ENCODE measurements at places on chromosomes 2 and 18. TPM values are rescaled to one million over a fixed set of nuclear protein-coding genes. Genes with fewer than 3 reads are reported as not detected.

Gene COL6A3
- 0.15 TPM for total RNA-seq

Gene SCN3A
- total RNA-seq = not detected

Gene CDH2
- 38.1 TPM for total RNA-seq

Gene RIT2
- total RNA-seq = not detected

Gene HOXD3
- total RNA-seq = 0.32 TPM

Gene RAX
- total RNA-seq = not detected

Gene ZAP70
- total RNA-seq = not detected

Gene KLHL14
- total RNA-seq = not detected

Gene MEMO1
- total RNA-seq = 70.8 TPM

Gene MARCO
- not detected for total RNA-seq

Gene KCNE4
- total RNA-seq = 0.65 TPM

Gene CD28
- total RNA-seq = not detected

Gene NGEF
- total RNA-seq = 12.8 TPM

Gene CCDC121
- total RNA-seq = 4.6 TPM

Gene HRH4
- not detected for total RNA-seq

Gene RNF125
- total RNA-seq = 0.18 TPM

Gene MAP3K19
- total RNA-seq = not detected

Gene C1QL2
- total RNA-seq = 0.28 TPM

Gene EGR4
- total RNA-seq = 0.43 TPM

Gene CERKL
- total RNA-seq = 0.24 TPM

Gene ANKRD53
- not detected for total RNA-seq

Gene DNER
- 10.0 TPM for total RNA-seq

Gene ARHGAP28
- total RNA-seq = 0.08 TPM

Gene TMEM131
- 13.3 TPM for total RNA-seq

Gene NT5DC4
- not detected for total RNA-seq

Gene RETSAT
- 56.9 TPM for total RNA-seq

Gene PDCL3
- 36.6 TPM for total RNA-seq

Gene DNAJC5G
- total RNA-seq = not detected

Gene ASIC4
- total RNA-seq = 0.08 TPM

Gene DLGAP1
- total RNA-seq = 0.12 TPM

Gene SERPINB7
- 2.3 TPM for total RNA-seq

Gene ZBTB14
- total RNA-seq = 6.1 TPM

Gene ZNF385B
- not detected for total RNA-seq

Gene FER1L5
- not detected for total RNA-seq

Gene TIGD1
- total RNA-seq = 4.6 TPM

Gene DPYSL5
- 7.5 TPM for total RNA-seq

Gene SERPINB12
- total RNA-seq = not detected

Gene REG1B
- total RNA-seq = not detected

Gene SCN2A
- not detected for total RNA-seq

Gene HNMT
- total RNA-seq = 1.4 TPM

Gene KCNS3
- total RNA-seq = 1.1 TPM

Gene UGT1A4
- not detected for total RNA-seq

Gene PDE1A
- 0.14 TPM for total RNA-seq

All from A549 treated with ZK216348 at 1 μM for 4 hours (cell line).